ENCODE measurements at places on chromosomes 13 and 19.

DNA sequence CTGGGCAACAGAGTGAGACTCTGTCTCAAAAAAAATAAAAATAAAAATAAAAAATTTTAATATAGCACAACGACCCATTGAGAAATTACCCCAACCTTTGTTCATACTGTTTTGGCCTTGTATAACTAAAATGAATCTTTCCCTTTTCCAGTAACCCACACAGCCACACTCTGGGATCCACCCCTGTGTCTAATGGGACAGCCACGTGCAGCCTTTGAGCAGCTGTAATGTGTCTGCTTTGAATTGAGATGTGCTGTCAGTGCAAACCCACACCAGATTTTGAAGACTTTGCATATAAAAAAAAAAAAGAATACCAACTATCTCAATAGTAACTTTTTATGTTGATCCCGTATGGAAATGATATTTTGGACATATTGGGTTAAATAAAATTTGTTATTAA lies 112.7 kb upstream of the UBL3 start:
- DNase-seq, result no peak

GRCh38 chr13:113161433-113161832 lies 3.0 kb downstream of the PROZ start:
- peak; percentile 14 for DNase-seq

DNA sequence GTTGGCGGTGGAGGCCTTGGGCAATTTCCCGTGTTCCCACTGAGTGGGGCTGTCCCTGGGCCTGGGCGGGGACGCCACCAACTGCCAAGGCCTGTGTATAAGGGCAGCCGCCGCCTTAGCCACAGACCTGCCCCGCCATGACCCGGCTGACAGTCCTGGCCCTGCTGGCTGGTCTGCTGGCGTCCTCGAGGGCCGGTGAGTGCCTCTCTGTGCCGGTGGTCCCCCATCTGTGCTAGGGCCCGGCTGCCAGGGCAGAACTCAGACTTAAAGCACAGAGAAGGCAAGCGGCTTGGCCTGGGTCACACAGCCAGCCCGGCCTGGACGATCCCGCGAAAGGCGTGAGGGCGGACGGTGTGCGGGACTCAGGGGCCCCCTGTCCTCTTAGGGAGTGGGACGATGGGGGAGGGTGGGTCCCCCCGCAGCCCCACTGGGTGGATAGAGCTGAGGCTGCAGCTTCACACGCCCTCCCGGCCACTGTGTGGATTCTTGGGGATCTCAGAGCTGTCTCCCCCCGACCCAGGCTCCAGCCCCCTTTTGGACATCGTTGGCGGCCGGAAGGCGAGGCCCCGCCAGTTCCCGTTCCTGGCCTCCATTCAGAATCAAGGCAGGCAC lies at the start of gene AZU1:
AZU1 (plus strand) TSS at position 128 of the 612 bp plus-strand sequence; CDS start at position 138, 10 bp downstream.
- no peak for DNase-seq

DNA sequence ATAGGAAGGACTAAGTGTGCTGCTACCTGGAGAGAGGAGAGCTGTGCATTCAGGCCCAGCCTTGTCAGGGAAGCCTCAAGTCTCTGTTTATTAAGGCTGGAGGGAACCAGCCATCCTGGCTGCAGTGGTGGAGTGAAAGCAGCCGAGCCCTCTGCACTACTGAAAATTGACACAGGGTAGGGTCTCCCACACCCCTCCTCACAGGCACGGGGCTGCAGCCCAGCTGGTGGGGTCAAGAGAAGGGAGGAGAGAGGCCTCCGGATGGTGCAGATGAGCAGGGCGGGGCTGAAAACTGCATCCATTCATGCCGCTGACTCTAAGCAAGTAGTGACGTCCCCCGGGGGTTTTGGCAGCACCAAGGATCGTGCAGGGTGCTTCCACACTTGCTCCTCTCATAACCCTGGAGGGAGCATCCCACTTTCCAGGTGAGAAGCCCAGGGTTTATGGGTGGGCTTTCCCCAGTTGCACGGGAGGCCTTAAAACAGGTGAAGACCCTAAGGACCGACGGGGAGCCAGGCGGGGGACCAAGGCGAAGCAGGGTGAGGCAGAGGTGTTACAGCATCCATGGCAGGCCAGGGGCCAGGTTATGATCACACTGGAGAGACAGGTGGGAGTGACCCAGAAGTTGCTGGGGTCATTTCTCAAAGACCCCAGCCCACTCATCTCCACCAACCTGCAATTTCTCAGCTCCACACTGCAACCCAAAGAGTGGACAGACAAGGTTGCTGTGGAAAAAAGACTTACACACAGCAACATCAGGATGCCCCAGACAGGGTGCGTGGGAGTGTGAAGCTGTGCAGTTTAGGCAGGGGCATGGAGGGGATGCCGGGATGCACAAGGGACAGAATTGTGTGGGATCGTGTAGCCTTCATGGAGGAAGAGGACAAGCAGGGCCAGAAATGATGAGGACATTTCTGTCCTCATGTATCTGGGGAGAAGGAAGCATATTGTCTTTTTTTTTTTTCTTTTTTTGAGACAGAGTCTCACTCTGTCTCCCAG lies 36.8 kb downstream of the VSTM2B start:
- no peak for DNase-seq

DNA sequence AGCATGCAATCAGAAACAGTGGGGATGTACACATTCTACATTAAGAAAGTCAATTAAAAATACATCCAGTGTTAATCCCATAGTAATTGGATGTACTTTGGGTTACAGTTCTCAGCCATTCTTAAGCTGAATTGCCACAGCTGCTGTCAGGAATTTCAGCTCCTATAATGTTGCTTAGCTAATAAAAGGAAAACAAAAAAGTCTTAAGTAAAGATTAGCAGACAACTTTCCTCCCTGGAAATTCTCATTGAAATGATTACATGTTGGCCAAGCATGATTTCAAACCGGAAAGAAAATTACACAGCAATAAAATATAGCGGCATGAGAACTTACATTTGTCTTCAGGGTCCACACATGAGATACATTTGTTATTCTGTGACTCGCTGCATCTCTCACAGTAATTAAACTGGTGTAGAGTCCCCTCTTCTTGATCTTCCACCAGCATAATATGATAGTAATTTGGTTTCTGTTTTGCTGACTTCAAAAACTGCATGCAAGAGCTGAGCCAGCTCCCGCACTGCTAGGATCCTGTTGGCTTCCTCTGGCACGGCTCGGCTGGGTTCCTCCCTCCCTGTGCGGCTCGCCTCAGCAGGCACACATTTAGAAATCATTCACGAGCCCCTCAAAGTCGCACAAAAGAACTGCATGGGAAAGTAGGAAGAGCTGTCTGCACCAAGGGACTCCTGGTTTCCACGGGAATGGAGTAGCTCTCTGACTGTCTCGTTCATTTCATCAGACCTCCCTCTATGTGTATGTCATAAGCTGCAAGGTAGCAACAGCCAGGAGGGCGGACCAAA lies at the start of gene HTR2A:
HTR2A (minus strand) TSS at position 713 of the 797 bp plus-strand sequence. CDS start 1,147 bp downstream, outside the sequence.
- peak; percentile 9 for DNase-seq

- no peak for DNase-seq
Observed at GRCh38 chr13:112846411-112847115, 122.5 kb upstream of the MCF2L start.

GRCh38 chr19:30074096-30074495 lies 132.1 kb downstream of the URI1 start:
- DNase-seq, result no peak

GRCh38 chr13:90613076-90613795 lies 734.3 kb upstream of the MIR17HG start:
- DNase-seq, result no peak

GRCh38 chr13:92681239-92681638 lies 545.4 kb upstream of the GPC6 start:
- no peak for DNase-seq

GRCh38 chr19:55345101-55345817 lies 5.6 kb downstream of the KMT5C start:
- DNase-seq, result no peak

DNA sequence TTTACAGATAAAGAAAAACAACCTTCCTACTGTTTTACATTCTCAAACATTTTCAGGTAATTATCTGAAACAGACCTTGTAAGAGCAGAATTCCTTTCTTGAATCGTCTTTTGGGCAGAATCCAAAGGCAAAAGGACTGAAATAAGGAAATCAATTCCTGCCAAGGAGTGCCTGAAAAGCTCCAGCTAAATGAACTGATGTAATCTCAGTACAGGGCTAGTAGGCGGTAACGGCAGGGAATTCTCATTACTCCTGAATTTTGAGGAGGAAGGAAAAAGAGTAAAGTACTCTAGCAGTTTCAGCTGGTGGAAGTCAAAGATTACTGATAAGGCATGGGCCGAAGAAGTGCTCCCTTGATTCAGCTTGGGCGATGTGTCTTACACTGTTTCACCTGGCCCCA lies 168.4 kb downstream of the PCDH9 start:
- no peak for DNase-seq

DNA sequence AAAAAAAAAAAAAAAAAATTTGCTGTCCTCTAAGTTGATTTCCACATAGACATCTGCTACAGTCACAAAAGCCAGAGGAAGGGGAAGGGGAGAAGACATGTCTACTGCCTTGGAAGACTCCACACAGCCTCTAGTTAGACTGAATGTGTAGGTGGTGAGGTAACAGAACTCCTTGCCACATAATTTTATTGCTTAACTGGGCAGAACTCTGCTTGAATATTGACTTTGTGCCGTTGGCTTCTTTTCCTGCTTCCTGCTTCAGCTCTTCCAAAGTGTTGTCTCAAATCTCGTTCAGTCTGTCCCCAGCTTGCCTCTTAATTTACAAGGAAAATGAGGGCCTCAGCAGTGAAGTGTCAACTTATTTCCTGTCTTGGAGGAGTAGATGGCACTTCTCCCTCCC lies 37.1 kb downstream of the ESD start:
- DNase-seq, result no peak

- no peak for DNase-seq
Observed at GRCh38 chr13:33550276-33550675, 264.7 kb upstream of the STARD13 start.

DNA sequence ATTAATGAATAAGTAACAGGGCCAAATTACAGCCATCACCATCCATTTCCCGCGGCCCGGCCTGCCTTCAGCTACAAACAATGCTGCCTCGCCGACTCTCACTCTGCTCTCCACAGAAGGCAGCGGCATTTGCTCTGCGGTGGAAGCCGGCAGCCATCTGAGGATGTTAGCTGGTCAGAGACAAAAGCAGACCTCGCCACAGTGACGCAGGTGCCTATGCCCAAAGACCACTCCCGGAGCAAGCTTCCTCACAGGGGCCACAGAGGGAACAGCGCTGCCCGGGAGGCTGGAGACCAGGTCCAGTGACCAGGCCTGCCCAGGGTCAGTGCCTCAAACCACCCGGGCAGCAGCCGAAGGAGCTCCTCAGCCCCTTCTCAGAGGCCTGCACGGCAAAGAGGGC lies 16.4 kb downstream of the PEPD start:
- no peak for DNase-seq

GRCh38 chr19:6501740-6502648 lies at the start of gene TUBB4A:
Gene TUBB4A (minus strand): TSS chr19:6502309. CDS start chr19:6502212, 97 bp downstream.
- peak; percentile 58 for DNase-seq

DNA sequence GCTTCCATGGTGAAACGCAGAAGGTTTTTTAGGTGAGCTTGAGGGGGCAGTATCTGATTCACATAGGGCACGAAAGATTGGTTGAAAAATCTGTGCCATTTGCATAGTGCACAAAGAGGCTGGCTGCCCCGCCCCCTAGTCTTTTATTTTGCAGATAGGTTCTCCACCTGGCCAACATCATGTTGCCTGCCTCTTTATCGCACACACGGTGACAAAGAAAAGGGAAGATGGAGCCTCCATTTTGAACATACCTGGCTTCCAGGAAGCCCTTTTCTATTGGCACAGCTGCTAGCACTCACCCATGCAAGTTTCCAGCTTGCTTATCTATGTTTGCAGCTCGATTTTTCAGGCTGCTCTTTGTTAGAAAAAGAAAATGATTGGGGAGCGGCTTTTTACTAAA lies 316.2 kb upstream of the KLHL1 start:
- no peak for DNase-seq

DNA sequence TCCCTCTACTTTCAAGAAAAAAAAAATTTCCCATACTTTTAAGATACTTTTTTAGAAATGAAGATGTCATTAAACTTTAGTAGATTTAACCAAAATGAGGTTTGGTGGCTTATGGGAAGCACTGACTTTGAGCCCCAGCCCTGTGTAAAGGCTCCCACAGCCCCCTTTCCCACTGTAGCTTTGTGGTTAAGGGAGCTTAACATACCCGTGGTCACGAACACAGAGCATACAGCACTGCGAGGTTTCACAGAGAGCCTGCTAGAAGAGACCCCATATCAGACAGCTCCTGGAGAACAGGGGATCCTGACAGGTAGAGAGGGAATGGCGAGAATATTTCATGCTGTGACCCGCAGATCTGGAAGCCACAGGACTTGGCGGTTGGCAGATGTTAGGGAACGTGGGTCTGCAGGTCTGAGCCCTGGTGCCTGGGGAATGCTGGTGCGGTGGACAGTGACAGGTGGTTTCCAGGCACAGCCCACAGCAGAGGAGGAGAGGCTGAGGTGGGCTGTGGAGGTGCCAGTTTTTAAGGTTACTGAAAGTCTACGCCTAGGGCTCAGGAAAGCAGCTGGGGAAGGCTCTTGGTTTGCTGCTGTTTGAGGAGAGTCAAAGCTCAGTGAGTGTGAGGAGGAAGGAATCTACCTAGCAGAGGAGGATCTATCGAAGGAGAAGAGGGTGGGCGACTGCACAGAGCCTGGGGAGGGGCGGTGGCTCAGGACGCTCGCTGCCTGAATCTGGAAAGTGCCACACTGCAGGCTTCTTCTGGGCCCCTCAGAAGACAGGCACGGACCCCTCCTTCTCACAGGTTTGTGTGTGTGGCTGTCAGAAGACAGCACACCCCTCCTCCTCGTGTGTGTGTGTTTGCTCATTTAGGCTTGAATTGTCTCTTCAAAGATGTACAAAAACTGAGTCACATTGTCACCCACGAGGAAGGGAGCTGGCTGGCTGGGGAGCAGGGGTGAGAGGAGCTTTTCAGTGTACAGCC lies 49.9 kb downstream of the SLC7A9 start:
- no peak for DNase-seq

DNA sequence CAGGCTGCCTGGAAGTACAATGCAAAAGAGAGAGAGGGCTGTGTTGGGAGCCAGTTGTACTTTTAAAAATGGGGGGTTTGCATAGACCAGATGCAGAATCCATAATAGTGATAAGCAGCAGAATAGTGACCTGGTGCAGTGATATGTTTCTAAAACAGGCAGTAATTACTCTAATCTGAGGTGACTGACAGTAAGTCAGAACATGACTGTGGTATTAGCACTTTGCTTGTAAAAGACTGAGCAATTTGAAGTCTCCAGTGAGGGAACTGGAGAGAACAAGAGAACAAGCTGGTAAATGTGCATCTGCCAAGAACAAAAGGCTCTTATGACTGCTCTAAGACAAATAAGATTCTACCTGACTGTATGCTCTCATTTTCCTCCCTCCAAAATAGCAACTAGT lies 383.4 kb downstream of the ITGBL1 start:
- DNase-seq, result no peak

DNA sequence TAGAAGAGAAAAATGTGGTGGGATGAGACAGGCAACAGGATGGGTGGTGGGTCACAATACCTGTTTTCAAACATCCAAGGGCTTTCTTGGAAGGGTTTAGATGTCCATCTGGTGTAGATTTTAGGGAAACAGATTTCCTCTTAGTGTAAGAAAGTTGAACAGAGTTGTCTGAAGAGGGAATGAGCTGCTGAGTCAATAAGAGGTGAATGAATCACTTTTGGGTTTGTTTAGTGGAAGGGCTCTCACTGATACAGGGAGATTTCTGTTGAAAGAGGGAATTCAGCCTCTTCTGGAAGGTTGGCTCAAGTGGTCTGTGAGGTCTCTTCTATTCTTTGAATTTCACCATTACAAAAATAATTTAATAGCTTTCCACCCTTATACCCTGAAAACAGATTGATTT lies 54.6 kb downstream of the LACC1 start:
- DNase-seq, result no peak

- peak; percentile 60 for DNase-seq
Observed at GRCh38 chr19:9847087-9847671, 12.1 kb downstream of the PIN1 start.

- no peak for DNase-seq
Observed at GRCh38 chr19:29540114-29540513, 14.3 kb downstream of the VSTM2B start.

Data from activated naive CD4-positive, alpha-beta T cell treated with anti-CD3 and anti-CD28 coated beads for 36 hours (primary cell).